H9 (cell line): ENCODE measurements at places on chromosomes 6 and 20. TPM values are rescaled to one million over a fixed set of nuclear protein-coding genes. Genes with fewer than 3 reads are reported as not detected.

PPIL6 gene
- 0.26 and 1.0 TPM in 2 replicates for total RNA-seq

GGTLC1 gene
- total RNA-seq: not detected in 2 replicates

DCDC2 gene
- total RNA-seq: 0.57 and 0.59 TPM in 2 replicates

DNA sequence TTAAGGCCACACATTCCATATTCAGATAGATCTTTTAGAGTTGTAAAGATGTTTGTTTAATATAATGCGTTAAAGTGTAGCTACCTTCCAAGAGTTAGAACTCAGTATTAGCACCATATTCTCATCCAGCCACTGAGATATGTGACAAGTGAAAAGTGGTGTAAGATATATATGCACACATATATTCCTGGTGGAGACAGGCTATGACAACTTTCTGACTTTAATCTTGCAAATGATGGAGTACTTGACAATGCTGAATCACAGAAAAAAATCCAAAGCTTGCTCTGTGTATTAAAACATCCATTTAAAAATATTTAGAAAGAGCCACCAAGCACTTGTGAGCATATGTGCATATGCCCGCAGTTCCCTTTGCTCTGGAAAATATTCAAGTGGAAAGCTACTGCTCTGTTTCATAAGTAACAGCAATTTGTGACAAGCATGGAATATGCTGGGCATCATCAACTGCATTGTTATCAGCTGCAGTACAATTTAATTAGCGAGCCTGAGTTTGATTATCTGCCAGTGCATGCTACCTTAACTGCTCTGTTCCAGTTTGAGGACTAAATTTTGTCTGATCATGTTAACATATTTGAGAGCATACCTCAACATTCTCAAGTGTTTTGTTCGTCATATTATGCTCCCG is 64.8 kb downstream of the VIP start:
- H3K4me3 ChIP-seq: no peak overlapping the region
- H3K4me1 ChIP-seq: no peaks in the 10 kb centered on the region
- no peaks in the 10 kb centered on the region for H3K36me3 ChIP-seq
- no peak for DNase-seq
- H3K27me3 ChIP-seq: no peaks in the 10 kb centered on the region

DNA sequence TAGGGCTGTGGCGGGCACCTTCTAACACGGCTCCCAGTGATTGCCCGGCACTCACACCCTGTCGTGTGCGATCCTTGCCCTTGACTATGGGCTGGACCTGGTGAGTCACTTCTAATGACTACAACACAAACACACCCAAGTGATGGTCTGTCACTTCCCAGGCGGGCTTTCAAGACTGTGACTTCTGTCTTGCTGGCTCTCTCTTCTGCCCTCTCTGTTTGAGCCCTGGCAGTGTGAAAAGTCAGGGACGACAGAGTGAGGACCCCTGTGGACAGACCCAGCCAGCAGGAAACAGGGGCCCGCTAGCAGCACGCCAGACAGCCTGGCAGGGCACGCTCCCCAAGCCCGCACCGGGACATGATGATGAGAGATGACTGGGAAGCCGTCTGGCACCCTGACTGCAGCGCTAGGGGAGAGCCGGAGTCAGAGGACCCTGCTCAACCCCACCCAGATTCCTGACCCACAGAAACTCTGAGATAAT is 43.0 kb downstream of the KIF16B start:
- H3K4me1 ChIP-seq: peaks cover 10% of the 10 kb centered on the region
- H3K27ac ChIP-seq: no peak overlapping the region
- H3K4me3 ChIP-seq: no peak overlapping the region
- H3K27me3 ChIP-seq: no peaks in the 10 kb centered on the region
- no peak for DNase-seq

DNA sequence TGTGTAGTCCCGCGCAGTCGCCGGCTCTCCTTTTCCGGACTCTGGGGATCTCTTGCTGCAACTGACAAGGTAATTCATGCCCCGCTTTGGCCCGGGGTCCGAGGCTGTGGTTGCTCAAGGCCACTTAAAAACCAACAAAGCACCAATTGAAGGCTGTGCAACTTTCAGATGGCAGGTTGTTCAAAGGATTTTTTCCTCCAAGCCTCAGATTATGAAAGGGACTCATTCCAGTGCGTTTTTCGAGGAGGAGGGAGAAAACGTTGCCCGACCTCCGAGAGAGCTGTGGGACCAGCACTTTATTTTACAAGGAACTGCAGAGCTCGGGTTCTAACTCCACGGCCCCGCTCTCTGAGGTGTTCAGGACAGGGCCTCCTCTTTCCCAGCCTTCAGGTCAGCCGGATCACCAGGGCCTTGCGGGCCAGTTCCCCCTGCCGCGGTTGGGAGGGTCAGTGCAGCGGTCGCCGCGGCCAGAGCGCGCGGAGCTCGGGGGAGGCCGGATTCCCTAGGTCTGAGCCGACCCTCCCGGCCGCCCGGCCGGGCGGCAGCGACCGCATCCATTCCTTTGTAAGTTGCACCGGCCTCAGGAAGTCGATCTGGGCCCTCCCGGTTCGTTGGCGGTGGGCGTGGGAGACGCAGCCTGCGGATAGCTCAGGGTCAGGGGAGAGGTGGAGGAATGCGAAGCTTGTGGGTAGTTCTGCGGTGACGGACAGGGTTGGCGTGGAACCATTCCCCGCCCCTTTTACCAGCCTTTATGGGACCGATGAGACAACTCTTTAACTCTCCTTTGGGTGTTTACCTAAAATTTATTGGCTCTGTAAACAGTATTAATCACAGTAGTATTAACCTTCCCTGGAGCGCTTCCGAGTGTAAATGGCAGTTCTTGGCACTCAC is 1.6 kb downstream of the UTRN start:
- no peaks in the 10 kb centered on the region for H3K27me3 ChIP-seq
- no peak overlapping the region for H3K27ac ChIP-seq
- H3K4me1 ChIP-seq: no peaks in the 10 kb centered on the region; the same call in 1 of the 2 replicates
- peak; percentile 85 for DNase-seq
- H3K36me3 ChIP-seq: peaks cover 3% of the 10 kb centered on the region; the same call in 1 of the 2 replicates
